ENCODE measurements at places on chromosomes 2 and 18.

- DNase-seq, result no peak
Measured at GRCh38 chr2:175553910-175554309, 372.4 kb upstream of the ATP5MC3 start.

DNA sequence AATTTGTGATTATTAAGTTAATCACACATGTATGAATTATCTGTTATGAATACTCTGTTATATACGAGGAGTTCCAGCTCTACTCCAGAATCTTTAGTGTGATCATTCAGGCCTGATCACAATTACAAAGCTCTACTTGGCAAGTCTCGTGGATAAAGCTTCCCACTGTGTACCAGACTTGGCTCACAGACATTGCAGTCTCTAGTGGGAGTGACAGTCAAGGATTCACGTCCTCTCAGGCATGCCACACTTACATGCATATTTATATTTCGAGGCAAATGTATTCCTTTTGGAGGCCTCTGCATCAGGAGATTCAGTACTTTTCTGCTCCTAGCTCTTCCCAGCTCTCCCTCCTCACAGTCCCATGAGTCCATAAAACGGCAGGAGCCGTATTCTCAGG, 403.4 kb upstream of the CDH7 start:
- no peak for DNase-seq

GRCh38 chr2:9112079-9112721, 94.4 kb upstream of the ASAP2 start:
- no peak for DNase-seq

GRCh38 chr2:5668682-5669250, 23.4 kb upstream of the SOX11 start:
- no peak for DNase-seq

- DNase-seq, result no peak
Measured at GRCh38 chr2:140201572-140201971, 1421.4 kb upstream of the NXPH2 start.

- no peak for DNase-seq
Measured at GRCh38 chr2:219430633-219431615, 3.7 kb upstream of the SPEG start.

DNA sequence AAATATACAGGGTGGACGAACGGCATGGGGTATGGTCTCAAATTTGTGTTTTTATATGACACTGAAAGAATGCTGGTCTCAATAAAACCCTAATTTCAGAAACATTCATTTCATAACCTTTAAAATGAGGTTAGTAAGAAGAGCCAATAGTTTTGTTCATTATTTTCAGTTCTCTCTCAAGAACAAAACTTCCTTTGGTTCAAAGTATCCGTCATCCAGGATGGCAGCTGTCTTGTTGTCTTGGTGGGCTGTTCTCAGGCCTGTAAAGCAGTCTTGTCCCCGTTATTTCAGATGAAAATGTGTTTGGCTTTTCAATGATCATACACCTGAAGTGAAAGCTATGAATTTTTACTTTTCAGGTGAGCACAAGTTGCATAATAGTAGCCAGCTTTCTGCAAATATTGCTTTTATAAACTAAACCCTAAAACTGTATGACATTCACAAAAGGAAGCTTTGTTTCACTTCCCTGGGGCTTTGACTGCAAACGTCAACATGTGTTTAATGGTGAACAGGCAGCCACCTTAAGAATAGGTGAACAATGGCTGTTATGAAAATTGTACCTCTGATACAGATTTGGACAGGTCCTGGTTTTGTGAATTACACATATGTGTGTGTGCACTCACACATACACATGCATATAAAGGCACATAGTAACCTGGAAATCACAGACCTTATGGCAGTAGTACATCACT, 2.6 kb downstream of the IL18RAP start:
- no peak for DNase-seq

DNA sequence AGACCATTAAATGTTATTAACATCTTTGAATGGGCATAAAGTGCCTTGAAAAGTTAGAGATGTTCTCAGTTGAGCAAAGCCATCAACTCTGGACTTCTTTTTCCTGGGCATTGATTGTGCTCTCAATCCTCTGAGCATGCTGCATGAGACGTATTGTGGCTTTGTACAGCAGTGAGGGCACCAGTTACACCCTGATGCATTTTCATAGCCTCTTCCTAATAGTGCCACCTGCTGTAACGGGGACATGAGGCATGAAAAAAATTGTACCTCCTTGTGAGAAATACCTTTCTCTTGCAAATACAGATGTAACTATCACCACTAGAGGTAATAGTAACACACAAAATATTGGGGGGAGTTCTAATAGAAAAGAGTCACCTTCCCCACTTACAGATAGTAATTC, 697.5 kb downstream of the TMEM182 start:
- no peak for DNase-seq

- DNase-seq, result no peak
Measured at GRCh38 chr2:135913727-135914365, 37.6 kb upstream of the MCM6 start.

DNA sequence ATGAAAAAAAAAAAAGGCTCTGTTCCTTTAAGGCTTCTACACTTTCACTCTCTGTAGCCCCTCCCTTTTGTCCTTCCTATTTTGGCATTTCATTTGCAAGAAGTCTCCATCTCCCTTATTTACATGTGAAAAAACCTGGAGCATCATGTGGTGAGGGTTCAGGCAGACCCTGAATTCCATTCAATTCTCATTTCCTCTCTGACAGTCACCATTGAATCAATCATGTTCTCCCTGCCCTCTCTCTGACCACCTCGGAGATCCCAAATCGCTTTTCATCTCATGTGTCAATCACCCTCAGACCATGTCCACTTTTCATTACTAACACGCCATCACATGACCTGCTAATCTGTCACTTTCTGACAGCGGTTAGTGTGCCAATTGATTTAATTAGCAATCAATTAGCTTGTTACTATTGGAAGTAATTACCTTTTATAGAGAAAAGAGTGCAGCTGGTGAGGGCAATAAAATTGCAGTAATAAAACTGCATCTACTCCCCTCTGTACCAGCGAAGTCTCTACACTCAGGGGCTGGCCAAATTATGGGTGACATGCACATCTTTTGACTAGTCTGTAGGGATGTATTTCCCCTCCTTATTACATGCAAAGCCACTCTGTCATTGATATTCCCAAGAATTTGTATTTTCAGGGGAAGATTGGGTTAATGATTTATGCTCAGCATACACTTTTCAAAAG, 317.4 kb downstream of the EN1 start:
- DNase-seq, result no peak

DNA sequence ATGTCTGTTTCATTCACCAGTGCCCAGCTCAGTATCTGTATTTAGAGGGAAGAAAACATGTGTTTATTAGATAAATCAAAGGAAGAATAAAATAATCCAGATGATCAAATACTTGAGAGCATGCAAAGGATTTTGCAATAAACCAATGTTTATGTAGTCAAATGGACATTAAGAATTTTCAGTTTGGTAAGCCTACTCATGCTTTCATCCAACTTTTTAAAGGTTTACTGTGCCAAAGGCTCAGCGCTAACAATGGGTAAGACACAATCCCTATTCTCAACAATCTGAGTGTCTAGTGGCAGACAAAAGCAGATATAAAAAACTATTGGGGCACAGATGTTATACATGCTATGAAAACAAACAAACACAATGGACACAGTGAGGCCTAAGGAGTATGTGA, 26.3 kb downstream of the GRB14 start:
- no peak for DNase-seq

DNA sequence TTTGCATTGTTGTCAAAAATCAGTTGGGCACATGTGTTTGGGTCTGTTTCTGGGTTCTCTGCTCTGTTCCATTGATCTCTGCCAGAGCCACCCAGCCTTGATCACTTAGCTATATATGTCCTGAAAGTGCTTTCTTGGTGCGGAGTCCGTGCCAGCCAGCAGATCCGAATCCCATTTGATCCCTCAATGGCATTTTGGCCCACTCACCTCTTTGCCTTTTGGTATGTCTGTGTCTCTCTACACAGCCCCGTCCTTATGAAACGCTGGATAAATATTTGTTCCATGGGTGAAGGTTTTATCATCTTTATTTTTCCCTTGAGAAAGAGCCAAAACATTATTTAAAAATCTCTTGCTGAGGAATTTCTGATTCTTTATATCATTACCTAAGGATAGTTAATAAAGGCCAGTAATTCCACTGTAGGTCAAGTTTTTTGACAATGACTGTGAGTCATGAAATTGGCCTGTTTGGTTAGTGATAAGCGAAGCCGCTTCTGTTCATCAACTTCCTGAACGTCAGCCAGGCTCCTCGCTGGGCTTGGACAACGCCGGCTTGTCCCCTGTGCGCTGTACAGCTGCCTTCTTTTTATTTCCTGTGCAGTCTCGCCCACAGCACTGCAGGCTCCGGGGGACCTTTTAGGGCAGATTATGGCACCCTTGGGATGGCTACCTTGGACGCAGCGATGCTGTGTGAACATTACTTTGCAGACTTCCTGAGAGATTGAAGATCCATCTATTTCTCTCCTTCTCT, 24.9 kb downstream of the MTCL1 start:
- DNase-seq, result no peak

DNA sequence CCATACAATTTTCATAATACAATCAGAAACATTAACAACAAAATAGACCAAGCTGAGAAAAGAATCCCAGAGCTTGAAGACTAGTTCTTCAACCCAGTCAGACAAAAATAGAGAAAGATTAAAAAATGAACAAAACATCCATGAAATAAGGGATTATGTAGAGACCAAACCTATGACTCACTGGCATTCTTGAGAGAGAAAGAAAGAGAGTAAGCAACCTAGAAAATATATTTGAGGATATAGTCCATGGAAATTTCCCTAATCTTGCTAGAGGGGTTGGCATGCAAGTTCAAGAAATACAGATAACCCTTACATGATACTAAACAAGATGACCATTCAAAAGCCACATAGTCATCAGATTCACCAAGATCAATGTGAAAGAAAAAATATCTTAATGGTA, 281.7 kb downstream of the CCDC85A start:
- no peak for DNase-seq

- DNase-seq, result no peak
Measured at GRCh38 chr18:69961718-69962117, 14.0 kb upstream of the CD226 start.

DNA sequence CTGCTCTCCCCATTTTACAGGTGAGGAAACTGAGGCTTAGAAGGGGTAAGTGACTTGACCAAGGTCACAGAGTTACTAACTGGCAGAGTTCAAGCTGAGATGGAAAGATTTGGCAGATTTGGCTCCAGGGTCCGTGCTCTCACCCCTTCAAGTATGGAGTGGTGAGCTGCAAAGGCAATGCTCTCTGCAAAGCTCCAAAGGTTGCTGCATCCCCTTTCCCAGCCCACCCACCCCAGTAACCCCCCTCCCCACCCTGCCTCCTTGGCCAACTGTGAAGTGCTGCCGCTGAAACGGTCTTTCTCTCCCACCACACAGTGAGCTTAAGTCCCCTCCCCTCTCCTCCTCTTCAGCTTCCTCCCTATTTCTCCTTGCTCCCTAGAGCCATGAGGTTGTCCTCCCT, 152.8 kb downstream of the CAPN13 start:
- no peak for DNase-seq

- DNase-seq, result no peak
Measured at GRCh38 chr2:67544286-67544685, 147.2 kb downstream of the ETAA1 start.

DNA sequence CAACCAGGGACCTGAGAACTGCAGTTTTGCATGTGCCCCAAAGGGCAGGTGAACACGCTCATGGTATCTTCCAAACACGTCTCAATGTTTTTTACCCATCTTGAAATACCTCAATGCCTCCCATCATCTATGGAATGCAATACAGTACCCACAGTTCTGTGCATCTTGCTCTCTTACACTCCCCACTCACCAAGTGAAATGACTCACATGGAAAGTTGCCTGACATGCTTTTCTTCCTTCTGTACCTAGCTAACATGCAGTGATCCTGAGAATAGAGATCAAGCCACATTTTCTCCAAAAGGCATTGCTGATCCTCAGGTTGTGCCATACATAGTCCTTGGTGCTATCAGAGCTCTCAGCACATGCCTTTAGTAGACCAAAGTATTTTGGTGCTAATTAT, 373.9 kb downstream of the GPD2 start:
- no peak for DNase-seq
